DMS 273 treated with DMSO at 0.1 percent for 48 hours (cell line): ENCODE measurements at places on chromosomes 11 and 22.

- DNase-seq = no peak
Measured at GRCh38 chr11:134599299-134599771, 187.3 kb upstream of the B3GAT1 start.

- DNase-seq = no peak
Measured at GRCh38 chr22:20955548-20955947, 11.5 kb upstream of the AIFM3 start.

GRCh38 chr22:29093501-29094300 is 20.9 kb downstream of the KREMEN1 start:
- DNase-seq = no peak

GRCh38 chr11:71913756-71914526 is 14.5 kb downstream of the XNDC1N start:
- no peak for DNase-seq

DNA sequence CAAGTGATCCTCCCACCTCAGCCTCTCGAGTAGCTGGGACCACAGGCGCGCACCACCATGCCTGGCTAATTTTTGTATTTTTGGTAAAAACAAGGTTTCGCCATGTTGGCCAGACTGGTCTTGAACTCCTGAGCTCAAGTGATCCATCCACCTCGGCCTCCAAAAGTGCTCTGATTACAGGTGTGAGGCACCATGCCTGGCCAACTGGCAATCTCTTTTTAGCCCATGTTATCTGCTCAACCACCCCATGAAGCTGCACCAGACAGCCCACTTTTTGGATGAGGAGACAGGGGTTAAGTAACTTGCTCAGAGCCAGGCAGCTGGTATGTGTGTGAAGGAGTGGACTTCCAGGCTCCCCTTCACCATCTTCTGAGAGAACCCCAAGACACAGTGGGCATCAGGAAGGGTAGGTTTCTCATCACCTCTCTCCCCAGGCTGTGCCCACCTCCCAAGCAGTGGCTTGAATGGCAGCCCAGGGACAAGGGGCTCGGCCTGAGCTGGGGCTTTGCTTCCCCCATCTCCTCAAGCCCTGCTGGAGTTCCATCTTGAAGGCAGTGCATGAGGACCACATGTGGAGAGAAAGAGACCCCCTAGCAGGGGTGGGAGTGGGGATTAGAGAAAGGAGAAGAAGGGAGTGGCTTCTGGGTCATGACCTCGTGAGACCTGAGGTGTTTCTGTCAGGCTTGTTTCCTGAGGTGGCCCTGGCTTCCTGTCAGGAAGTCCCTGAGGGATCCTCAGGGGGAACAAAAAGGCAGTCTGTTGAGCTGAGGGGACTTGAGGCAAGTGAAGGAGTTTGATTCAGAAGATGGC is 87.5 kb upstream of the PARVA start:
- DNase-seq = no peak

GRCh38 chr11:134359646-134360045 is 27.9 kb downstream of the GLB1L2 start:
- DNase-seq = no peak

- DNase-seq = no peak
Measured at GRCh38 chr22:46911346-46911745, 148.9 kb downstream of the TBC1D22A start.

- DNase-seq = no peak
Measured at GRCh38 chr11:19984048-19984742, 176.1 kb downstream of the DBX1 start.

DNA sequence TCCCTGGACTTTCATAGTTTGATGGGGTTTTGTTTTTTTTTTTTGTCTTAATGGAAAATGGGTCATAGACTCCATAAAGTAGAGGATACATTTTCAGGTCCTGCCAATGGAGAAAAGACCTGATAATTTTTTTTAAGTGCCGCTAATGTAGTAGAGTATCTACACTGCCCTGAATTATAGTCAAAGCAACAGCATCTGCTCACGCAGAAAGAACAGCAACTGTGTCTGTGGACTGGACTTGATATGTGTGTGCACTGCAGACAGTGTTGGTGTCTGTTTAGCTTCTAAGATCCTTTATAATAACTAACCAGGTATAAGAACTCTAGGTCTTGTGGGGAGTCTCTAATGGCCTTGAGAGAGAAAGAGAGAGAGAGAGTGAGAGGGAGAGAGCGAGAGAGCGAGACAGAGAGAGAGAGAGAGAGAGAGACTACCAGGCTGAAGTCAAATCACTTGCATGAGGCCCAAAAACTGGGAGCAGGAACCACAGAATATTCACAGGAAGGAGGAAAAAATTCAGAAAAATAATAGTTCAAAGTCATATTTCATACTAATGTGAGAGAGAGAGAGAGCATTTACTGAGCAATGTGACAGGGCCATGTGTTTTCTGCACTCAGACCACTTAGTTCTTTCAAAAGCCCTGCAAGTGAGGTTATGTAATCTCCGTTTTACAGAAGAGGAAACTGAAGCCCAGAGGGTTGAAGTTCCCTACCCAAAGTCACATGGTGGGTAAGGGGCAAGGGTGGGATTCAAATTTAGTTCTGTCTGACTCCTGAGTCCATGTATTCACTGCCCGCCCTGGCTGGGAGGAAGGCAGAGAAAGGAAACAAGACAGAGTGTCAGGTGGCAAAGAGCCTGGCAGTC is 8.6 kb upstream of the MIAT start:
- no peak for DNase-seq

- no peak for DNase-seq
Measured at GRCh38 chr11:12100841-12101242, 9.5 kb upstream of the MICAL2 start.

DNA sequence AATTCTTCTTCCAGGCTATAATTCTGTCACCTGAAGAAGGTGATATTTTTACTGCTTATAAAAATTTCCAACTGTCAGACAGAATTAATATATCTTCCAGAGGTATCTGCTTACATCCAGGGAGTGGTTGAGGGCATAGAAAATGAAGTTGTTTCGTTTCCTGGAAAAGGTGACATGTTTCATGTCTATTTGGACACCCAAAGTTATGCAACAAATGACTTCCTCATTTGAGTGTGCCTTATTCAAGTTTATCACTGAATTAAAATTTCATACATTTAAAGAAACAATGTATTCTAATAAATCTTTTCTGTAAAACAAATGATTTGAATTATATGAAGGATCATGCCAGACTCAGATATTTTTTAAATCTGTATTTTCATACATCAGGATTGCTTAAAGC is 8.5 kb upstream of the GRAMD1B start:
- no peak for DNase-seq

DNA sequence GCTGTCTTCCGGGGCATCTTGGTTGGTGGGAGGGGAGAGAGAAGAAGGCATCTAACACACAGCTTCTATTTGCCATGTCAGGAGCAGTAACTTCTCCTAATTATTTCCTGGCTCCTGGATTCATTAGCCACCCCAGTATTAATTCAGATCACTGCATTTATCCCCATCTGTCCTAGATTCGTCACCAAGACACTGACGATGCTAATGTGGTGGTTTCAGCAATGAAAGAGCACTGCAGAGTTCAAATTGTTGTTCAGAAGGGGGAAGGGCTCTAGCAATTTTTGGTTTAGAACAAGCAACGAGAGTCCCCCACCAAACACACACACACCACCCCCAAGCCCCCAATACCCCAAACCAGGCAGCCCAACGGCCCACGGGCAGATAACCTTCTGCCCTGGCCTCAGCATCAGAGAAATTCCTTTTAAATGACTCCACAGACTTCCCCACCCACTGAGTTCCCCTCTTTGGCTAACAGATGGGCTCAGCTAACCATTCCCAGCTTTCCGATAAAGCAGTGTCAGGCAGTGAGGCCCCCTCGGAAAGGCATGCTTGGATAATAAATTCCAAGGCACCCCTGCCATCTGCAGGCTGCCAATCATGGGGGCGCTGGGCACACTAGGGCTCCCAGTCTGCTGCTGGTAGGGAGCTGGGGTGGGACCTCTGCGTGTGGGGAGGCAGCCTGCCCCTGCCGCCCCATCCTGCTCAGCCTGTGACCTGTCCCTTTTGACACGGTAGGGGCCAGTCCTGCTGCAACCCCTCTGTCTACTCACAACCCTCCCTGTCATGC is 453.5 kb downstream of the MIAT start:
- peak; percentile 83 for DNase-seq

- no peak for DNase-seq
Measured at GRCh38 chr11:43736502-43737200, 56.1 kb downstream of the HSD17B12 start.

- no peak for DNase-seq
Measured at GRCh38 chr11:79129702-79130101, 311.1 kb downstream of the TENM4 start.

DNA sequence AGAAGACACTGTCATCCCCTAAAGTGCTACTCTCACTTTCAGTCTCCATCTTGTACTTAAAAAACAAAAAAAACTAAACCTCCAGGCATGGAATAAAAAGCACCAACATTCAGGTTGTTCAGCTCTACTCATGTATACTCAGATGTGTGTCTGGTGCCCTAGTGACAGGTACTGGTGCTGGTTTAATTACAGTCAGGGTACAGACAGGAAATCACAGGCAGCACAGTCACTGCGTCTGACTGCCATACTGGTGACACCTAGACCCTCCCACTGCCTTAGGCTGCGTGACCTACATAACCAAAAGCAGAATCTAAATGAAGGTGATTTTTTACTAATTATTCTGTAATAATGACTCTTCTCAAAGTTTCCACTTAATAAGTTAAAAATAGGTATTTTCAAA is at the start of gene ARHGAP32:
ARHGAP32 (minus strand) TSS at position 176 of the 400 bp plus-strand sequence; CDS start at position 49, 127 bp downstream.
- no peak for DNase-seq
